ENCODE measurements at places on chromosomes 7 and 10.

- no peak for DNase-seq
Measured at GRCh38 chr7:80869106-80869784, 49.6 kb downstream of the SEMA3C start.

DNA sequence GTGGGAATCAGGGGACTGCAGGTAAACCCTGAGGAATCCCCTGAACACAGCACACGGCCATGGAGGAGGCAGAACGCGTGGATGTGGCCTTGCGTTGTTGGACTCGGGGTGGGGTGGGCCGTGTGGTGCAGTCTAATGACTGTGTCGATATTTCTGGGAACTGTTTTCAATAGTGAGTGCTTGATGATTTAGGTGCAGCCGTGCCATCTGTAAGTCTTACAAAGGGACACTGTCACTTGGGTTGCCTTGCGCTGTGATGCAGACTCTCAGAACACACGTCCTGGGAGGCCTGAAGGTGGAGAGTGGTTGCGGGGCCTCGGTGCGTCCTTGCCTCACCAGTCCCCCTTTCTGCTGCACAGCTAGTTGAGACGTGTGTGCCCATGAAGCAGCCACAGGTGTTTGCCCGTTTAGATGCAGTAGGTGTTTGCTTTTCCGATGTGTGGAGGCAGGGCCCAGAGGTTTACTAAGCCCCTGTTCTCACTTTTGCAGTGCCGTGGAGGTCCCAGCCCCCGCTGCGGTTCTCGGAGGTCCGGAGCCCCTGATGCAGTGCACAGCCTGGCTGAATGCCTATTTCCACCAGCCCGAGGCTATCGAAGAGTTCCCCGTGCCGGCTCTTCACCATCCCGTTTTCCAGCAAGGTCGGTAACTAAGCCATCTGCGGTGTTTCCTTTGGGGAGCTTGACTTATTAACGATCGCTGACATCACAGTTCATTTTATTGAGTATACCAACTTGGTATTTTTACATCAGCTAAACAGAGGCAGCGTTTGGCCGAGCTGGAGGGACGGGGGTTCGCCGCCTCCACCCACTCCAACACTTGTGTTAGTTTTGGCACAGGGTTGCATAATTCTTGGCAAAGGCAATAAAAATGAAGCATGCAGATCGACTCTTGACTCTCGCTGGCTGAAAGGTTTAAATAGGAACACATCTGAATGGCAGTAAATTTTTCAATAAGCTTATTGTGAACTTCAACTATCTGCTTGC lies 240.7 kb downstream of the MGMT start:
- DNase-seq: no peak

DNA sequence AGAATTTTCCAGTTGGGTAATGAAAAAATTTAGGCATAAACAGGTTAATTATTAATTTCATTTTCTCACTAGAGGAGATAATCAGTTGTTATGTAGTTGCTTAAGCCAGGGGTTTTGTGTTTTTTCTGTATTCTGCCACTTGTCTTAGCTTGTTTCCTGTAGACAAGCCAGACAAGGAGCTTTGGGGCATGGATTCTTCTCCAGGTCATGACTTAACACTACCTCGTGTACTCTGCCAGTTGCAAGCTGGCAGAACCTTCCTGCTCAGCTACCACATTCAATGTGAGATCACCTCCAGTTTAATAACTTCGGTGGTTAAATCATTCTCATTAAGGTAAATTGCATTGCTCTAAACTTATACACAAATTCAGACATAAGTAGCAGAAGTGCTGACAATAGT lies 1.8 kb downstream of the CCM2 start:
- DNase-seq: no peak

- peak; percentile 55 for DNase-seq
Measured at GRCh38 chr7:155356323-155357105, 58.8 kb downstream of the INSIG1 start.

- no peak for DNase-seq
Measured at GRCh38 chr7:44324204-44324480, 1.3 kb downstream of the CAMK2B start.

- DNase-seq: no peak
Measured at GRCh38 chr10:79342811-79343561, 4.3 kb upstream of the PPIF start.

DNA sequence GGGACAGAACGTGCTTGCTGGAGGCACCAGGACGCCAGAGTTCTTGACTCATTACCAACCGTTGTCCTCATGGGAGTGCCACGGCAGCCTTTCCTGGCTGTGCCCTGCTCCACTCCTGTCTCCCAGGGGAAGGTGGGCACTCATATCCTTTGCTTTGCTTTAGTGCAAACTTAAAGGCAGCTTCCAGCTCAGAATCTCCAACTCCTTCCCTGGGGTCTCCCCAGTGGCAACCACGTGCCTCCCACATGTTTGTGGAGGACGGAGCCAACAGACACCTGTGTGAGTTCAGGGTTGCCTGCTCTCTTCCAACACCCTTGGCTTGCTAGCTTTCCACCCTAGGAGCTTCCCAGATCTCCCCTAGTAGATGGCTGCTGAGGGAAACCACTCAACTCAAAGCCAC lies 52.0 kb upstream of the HMX3 start:
- DNase-seq: no peak

DNA sequence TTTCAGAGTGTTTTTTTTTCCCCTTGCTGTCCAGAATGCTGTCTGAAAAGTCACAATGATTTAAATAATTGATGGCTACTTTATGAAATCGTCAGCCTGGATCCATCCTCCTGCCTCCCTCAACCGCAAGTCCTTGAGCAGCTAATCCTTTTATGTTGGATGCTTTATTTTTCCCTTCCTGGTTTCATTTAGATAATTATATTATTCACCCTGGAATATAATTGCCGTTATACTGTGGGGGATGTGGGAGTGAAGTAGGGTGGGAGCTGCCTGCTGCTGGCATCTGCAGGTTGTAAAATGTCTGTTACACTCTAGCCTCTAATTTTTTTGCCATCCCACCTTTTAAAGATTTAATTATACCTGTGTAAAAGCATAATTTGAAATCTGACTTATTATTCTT lies 290.5 kb upstream of the LRGUK start:
- DNase-seq: no peak

GRCh38 chr7:117908031-117908795 lies 35.0 kb upstream of the CTTNBP2 start:
- DNase-seq: no peak

DNA sequence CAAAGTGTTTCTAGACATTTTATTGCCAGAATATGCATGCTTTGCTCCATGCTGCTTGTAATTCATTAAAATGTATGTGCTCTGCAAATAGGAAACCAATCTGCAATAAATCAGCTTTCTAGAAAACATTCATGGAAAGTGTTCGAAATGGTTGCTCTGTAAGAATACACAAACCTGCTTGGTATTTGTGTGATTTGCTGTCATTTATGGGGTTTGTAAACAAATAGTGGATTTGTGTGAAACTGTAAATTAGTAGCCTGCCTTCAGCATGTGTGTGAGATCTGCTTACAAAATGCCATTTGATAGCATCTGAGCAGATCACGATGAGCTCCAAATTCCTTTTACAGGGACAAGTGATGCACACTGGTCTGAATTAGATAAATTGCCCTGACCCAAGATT lies 219.0 kb upstream of the CSTF2T start:
- no peak for DNase-seq

GRCh38 chr7:7051206-7051877 lies 131.0 kb upstream of the C1GALT1 start:
- no peak for DNase-seq

GRCh38 chr10:73932620-73933112 lies 21.7 kb downstream of the PLAU start:
- no peak for DNase-seq

- DNase-seq: no peak
Measured at GRCh38 chr10:35316218-35316967, 19.9 kb upstream of the CCNY start.

DNA sequence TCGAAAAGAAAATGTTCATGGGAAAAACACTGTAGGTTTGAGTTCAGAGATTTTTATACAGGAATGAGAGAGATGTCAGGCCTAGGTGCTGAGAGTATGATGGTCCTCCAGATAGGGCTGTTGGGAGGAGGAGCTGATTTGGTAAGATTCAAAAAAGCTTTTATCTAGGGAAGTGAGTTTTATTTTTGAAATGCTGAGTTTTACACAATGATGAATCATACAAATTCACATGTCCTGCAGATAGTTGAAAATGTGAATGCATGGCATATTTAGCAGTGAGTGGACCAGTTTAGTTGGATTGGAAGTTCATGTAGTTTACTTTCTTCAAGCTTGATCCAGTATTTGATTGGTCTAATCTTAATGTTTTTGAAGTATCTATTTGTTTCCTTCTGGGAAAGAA lies 154.8 kb downstream of the LRRC4 start:
- no peak for DNase-seq

DNA sequence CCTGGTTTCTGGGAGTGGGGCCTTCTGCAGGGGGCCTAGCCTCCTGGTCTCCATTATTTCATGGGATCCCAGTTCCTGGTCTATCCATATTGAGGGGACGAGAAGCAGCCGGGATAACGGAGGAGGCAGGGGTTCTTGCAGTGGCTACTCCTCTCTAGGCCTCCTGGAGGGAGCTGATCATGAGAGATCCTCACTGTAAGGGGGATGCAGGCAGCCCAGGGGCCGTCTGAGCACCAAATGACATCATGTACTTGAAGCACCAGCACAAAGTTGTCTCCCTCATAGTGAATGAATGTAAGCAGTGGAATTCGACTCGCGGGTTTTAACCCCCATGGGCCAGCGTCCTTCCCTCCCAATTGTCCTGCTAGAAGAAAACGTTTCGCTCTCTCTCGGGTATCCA lies 964 bp upstream of the ADCY1 start:
- DNase-seq: no peak

DNA sequence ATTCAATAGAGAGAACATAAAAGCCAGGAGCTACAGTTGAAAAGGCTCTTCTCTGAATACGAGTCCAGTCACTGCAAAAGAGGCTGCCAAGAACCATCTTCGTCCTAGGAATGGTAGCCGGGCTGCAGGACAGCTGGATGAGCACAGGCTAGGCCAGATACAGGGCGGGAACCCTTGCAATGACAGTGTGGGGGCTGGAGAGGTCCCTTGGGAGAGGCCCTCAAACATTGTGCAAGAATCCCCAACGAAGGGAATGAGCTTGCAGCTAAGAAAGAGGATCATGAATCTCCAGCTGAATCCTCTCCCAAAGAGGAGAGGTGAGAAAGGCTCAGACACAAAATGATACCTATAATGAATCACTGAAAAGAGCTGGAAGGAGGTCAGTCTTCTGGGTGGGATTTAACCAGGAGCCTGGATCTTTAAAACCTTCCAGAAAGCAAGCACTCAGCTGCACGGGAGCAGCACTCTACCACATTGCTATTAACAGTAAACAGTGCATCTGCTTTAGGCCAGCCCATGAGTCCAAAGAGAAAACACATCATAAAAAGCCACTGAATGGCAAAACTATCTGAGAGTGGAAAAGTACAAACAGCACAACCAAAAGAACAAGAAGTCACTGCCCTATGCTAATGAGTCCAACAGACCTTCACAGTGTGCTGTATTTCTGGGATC lies 287.9 kb downstream of the TNS3 start:
- DNase-seq: no peak

GRCh38 chr7:98922392-98923187 lies 44.3 kb downstream of the TRRAP start:
- no peak for DNase-seq

DNA sequence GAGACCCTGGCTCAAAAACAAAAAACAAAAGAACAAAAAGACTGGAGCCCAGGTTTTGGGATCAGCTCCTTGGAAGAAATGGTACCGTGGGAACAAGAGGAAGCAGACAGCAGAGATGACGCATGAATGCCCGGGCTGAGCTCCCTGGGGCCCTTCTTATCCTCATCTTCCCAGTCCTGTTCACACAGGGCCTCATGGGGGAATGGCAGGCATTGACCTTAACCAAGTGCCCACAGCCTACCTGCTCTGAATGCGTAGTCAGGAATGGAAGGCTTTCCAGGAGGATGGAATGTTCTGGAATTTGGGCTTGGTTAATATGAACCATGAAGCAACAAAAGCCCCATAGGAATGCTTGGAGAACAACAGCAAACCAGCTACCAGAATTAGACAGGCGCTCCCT lies 154.7 kb downstream of the PRPF18 start:
- no peak for DNase-seq

- no peak for DNase-seq
Measured at GRCh38 chr10:7405637-7406036, 5.2 kb downstream of the SFMBT2 start.

- DNase-seq: no peak
Measured at GRCh38 chr10:103822107-103822716, 33.2 kb downstream of the SH3PXD2A start.

- DNase-seq: no peak
Measured at GRCh38 chr10:70759781-70760180, 25.4 kb downstream of the TBATA start.

DNA sequence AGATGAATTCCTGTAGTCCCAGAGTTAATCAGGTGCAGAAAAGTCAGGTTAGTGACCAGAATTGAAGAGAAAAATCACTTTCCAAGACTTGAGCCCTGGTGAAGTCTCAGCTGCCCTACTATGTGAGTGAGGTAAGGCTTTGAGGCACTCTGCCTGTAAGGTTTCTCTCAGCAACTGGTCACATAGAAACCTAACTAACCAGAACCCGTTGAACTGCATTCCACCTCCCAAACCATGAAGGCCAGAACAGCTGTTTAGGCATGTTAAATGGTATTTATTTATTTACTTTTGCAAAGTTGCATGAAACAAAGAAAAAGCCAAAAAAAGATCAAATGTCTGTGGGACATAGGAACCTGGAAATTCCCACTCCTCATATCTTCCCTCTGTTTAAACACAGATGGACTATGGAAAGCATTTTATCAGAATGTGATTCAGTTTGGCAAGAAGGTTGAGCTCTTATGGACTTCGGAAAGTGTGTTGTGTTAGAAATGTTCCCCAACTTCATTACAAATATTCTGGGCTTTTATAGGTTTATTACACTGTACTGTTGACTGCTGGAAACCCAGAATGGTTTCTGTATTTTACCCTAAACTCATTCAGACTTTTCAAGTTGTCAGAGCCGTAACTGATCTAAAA lies 12.8 kb upstream of the GPR85 start:
- no peak for DNase-seq

GRCh38 chr10:111128331-111129180 lies 51.7 kb downstream of the ADRA2A start:
- DNase-seq: no peak

GRCh38 chr7:39051707-39052106 lies 74.0 kb downstream of the POU6F2 start:
- DNase-seq: no peak

DNA sequence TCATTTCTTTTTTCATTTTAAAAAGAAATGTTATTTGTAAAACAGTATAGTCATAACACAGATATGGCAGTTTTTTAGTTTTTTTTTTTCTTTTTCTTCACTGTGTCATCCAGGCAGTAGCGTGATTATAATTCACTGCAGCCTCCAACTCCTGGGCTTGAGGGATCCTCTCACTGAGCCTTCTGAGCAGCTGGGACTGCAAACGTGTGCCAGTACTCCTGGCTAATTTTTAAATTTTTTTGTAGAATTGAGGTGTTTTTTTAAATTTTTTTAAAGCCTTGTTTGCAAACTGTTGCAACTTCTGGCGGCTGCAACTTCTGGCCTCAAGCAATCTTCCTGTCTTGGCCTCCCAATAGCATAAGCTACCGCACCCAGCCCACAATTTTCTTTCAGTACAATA lies 63.0 kb downstream of the HELLS start:
- no peak for DNase-seq
